ENCODE measurements at places on chromosomes 2 and 18.
A peak's percentile ranks its signal among the peaks of the same experiment; 100 is the strongest.

DNA sequence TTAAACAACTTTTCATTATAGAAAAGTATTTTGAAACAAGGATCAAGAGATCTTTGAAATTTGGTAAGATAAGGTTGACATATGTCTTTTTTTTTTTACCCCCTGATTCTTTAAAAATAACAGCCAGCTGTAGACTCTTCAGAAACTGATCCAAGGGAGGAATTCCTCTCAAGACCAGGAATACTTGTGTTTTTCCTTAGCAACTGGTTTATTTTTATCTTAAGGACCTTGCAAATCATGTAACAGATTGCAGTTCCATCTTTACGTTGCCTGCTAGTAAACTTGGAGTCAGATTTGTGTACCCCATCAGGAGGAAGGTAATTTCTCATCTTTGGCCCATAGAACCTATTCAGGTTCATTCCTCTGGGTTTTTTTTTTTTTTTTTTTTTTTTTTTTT lies 71.6 kb downstream of the BOLA3 start:
- DNase-seq: no peak

DNA sequence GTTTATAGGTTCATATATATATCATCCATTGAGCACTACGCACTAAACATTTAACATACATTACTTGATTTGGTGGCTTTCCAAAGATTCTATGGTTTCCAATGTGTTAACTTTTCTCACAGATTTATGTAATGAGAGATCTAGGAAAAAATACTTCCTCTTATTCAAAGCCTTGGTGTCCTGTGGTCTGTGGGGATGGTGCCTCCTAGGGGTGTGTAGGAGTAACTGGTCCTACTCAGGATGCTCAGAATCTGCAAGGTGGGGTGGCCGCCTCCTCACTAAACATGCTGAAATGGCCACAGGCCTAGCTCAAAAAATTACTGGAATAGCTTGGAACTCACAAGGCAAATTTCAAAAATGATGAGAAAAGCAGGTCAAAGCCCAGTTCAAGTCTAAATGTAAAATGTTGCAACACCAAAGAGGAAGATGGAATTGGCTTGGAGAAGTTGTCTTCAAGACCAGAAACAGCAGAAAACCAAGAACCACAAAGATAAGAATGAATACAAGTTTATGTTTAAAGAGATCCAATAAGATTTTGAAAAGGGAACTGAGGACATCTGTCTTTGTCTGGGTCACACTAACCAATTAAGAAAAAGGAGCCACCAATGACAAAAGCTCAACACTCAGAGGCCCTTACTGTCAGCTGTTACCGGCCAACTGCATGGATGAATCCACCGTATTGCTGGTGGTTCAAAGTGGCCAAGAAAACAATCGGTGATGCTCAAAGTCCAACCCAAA lies 11.5 kb downstream of the GPR55 start:
- no peak for DNase-seq

- no peak for DNase-seq
Measured at GRCh38 chr2:203498161-203498560, 36.9 kb downstream of the RAPH1 start.

GRCh38 chr2:136932700-136933099 lies 167.4 kb downstream of the THSD7B start:
- DNase-seq: no peak

DNA sequence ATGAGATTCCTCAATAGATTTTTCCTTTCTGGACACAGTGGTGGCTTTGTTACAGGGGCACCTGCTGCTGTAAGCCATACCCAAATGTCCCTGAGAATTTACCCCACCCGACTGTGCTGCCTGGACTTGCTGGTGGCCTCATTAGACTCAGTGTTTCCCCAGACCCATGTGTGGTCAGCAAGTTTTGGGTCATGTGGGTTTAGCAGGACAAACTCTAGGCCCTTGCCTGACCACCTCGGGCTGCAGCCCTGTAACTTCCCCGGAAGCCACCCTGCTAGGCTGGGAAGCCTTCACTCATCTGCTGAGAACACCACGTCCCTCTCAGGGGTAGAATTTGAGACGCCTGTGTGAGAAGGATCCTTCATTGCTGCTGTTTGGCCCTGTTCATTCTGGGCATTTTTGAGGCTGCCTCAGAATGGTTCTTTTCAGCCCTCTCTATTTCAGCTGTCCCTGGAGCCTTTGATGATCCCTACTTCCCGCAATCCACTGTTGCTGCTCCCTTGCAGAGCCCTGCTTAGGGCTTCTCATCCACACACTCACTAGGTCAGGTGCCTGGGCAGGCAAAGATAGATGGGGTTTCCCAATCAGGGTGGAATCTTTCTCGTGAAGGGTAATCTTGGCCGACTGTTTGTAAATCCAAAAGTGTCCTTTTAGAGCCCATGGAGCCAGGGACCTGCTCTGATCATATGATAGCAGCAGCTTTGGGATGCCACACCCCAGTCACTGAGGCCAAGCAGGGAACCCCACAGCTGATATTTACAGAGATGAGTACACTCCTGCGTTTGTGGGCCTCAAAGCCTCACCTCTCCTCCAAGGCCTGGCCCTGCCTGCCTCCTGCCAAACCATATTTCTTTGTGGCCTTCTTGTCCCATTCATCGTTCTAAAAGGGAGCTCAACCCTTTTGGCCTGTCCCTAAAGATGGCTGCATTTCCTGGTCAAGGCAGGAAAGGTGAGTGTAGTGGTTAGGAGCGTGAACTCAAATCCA lies 6.7 kb downstream of the EHD3 start:
- DNase-seq: no peak

GRCh38 chr2:240891492-240892340 lies 4.2 kb downstream of the MAB21L4 start:
- no peak for DNase-seq

DNA sequence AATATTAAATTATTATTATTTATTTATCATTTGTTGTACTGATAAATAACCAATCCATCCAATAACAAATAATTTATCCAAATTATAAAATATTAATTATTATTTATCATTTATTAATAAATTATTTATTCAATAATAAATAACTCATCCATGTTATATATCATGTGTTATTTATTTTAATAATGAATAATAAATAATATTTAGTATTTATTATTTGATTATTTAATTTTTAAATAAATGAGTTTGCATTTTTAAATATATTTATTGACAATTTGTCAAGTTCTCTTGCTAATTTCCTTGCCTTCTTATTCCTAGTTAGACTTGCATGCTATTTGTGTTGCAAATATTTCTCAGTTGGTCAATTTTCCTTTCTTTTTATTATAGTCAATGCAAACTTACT lies 995.4 kb downstream of the TSN start:
- no peak for DNase-seq

- no peak for DNase-seq
Measured at GRCh38 chr2:111694700-111695101, 189.3 kb downstream of the ANAPC1 start.

DNA sequence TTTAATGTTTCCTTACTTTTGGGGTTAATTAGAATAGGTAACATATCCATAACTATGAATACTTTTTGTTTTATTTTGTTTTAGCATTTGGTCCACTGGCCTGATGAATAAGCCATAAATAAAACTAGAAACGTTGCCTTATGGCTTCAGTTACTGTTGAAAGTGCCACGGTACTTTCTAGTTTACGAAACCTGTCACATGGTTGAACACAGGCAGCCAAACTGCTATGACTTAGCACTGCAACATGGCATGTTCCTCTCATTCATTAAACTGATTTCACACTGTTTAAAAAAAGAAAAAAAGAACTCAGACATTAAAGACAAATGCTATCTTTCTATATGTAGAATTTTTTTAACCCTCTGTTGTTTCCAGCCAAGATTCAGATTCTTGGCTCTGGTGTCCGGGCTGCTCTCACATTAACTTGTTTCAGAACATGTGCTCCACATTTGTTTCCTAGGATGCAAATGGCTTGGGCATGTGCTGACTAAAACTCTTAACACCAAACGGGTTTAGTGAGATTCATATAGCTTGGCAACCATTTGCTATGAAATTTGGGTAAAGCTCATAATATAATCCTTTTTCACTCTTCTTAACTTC lies 323.9 kb upstream of the RND3 start:
- no peak for DNase-seq

DNA sequence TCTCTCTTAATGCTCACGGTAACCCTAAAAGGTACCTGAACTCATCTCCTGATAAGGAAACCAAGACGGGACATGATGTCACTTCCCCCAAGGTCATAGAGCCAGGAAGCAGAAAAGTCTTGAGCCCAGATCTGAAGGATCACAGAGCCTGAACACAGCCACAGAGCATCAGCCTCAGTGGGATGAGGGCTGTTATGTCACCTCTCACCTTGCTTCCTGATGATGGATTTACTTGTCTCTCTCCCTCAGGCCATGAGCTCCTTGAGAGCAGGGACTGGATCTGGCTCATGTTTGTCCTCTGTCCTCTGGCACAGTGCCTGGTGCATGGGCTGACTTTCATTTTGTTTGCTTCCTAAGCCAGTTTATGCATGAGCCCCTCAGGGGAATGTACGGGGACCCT lies 54.2 kb downstream of the SERTAD2 start:
- DNase-seq: no peak

- DNase-seq: no peak
Measured at GRCh38 chr2:224206816-224207215, 167.7 kb upstream of the SERPINE2 start.

GRCh38 chr2:156464106-156464505 lies 27.9 kb downstream of the GPD2 start:
- DNase-seq: no peak

DNA sequence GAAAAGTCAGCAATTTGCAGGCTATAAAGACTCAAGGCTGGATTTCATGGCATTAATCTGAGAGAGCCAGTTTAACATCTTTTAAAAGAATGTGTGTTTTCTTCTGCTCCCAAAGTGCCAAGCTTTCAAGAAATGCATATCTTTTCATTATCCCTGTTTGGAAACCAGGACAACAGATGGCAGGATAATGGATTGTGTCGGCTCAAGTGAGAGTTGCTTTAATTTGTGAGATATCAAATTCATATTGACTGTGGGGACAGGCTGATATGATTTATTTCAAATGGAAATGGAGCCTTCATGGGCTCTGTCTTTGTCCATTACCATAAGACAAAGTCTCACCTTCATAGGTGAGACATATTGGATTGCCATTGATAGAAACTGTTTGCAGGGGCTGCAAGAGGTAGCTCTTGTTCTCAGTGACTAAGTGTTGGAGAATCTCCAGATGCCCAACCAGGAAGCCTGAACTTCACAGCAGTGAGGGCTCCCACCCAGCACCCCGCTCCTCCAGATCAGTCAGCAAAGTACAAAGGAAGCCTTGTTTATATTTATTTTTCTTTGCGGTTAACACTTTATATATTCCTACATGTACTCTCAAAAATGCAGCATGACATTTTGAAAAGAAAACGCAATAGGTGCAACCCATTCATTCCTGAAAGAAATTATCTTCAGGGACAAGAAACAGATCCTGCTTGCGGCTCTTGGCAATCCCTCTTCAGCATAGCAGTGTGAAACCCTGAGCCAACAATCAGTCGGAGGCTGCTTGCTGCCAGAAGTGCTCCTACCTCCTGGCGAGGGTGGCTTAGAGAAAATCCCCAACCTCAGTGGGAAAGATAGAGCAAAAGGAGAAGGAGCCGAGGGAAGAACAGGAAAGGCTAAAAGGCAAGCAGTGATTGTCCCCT lies 65.8 kb upstream of the ATL2 start:
- DNase-seq: peak; percentile 9

DNA sequence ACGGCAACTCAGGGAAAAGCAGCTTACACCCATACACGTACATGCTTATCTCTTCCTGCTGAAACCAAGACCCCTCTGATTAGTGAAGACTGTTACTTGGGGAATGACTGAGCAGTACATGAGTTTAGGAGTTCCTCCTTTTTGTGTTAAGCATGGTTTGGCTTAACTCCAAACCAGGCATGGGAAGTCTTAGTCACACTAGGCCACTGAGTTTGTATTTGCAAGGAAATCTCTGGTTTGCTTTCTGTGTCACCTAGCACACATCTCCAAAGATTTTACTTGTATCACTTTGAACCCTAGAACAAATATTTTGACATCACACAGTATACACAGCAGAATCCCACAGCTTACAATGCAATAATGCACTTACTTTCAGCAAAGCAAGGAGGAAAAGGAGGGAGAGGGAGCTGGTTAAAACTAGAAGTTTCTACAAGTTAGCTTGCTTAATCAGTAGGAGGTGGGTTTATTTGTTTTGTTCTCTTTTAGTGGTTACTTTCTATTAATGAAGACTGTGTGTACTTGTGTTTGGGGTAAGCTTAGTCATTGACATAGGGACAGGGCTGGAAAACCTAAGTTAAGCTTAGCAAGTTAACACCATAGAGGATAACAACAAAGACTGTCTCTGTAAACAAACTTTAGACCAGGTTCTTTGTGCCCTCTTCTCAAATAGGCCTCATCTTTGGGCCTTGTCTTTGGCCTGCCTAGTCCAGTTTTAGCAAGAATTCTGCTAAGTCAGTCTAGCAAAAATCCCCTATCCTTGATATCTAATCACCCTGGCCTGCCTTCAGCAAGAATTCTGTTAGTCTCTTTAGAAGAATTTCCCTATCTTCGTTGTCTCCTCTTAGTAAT lies 219.4 kb downstream of the MREG start:
- DNase-seq: peak; percentile 58

DNA sequence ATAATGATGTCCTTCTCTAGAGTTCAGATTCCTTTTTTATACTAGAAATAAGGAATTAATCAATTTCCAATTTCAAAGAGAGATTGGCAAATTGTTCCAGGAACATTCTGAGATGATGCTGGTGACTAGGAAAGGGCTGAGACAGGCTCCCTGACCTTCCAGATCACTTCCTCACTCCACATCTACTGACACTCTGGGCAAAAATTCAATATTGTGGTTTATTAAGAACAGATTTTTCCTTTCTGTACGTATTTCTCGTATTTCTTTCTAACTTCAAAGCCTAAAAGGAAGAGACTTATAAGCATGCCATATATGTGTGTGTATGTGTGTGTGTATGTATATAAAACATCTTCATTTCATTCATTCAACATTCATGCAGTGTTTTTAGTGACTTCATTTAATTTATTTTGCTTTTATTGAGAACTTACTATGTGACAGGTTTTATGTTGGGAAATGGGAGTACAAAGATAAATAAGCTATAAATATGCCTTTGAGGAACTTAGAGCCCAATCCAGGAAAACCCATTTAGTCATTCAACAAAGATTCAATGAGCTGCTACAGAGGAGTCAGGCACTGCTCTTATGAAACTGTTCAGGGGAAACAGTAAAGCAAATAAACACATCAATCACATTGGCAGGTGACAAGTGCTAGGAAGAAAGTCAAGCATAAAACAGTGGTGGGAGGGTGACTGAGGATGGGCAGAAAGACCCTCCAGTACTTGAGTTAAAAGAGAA lies 137.9 kb downstream of the RDH14 start:
- no peak for DNase-seq

- no peak for DNase-seq
Measured at GRCh38 chr2:38731090-38731489, 20.1 kb downstream of the SRSF7 start.

- DNase-seq: no peak
Measured at GRCh38 chr18:43800584-43800983, 523.3 kb upstream of the SYT4 start.

DNA sequence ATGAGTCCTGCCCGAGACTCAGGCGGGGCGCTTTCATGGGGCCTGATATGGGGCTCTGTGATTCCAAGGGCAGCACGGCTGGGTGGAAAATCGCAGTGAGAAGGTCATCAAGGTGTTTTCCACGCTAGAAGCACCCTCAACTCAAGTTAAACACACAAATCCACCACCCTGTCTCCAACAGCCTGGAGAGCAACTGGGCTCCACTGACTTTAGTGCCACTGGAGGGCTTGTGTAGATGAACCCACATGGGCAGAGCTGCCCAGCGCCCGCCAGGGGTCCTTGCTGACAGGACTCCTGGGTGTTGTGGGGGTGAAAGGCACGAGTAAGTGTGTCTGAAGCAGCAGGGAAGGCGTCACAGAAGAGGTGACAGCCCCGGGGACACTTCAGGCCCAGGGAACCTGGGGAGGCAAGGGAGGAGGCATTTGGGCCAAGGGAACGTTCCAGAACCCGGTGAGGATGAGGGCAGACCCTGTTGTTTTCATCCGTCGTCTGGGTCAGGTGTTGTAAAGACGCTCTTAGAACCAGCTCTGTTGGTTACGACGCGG lies 51.8 kb upstream of the CTDP1 start:
- no peak for DNase-seq

Measured in heart right ventricle (tissue), 16 donors.